COR-L47 (cell line): ENCODE measurements at places on chromosomes 7 and 10.

GRCh38 chr10:46175831-46176230 is 111.0 kb upstream of the ANTXRL start:
- no peak for DNase-seq

DNA sequence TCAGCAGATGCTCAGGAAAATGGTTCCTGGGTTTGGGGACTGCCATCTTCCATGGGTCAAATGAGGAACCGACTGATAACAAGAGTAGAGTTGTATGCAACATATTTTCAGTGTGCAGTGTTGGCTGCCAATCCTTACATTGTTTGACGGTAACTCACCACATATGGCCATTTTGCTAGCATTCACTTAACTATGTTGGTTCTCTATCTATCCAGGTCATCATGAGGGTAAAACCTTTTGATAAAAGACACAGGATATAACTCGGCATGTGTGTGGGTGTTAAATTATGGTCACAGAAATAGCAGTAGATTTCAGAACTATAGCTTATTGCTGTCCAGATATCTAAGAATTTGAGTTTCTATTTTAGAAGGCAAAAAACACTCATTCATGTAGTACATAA is 140.7 kb upstream of the AOAH start:
- no peak for DNase-seq

- peak; percentile 68 for DNase-seq
Observed at GRCh38 chr10:60646966-60647796, 131.1 kb upstream of the CDK1 start.

DNA sequence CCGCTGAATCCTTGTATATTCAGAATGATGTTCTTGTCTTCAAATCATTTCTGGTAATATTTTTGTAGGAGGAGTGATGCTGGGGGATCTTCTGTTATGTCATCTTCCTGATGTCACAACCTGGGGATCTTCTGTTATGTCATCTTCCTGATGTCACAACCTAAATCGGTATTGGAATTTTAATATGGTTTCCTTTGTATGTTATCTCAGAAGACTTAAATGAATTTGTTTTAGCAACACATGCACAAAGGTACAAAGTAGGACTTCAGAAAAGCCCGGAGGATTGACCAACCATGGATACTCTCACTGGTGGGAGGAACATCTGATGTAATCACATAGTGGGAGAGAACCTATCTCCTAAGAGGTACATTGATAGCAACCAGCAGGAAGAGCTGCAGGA is 9.1 kb upstream of the AOAH start:
- DNase-seq, result no peak

- no peak for DNase-seq
Observed at GRCh38 chr10:82464966-82465365, 590.0 kb downstream of the NRG3 start.

DNA sequence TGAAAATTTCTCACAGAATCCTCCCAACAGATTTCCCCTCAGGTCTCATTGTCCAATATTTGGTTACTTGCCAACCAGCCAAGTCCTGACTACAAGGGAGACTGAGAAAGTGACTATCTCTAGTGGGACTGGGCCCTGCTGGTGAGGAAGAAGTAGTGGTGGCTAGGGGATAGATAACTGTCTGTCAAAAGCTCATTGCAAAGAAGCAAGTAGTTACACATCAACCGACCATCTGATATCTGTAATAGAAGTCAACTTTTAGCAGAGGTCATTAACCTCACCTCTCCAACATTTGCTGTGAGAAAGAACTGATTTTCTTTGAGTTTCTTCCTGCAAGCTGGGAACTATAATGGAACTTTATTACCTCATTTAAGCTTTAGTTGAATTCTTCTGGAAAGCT is 15.2 kb downstream of the STAMBPL1 start:
- DNase-seq, result no peak

DNA sequence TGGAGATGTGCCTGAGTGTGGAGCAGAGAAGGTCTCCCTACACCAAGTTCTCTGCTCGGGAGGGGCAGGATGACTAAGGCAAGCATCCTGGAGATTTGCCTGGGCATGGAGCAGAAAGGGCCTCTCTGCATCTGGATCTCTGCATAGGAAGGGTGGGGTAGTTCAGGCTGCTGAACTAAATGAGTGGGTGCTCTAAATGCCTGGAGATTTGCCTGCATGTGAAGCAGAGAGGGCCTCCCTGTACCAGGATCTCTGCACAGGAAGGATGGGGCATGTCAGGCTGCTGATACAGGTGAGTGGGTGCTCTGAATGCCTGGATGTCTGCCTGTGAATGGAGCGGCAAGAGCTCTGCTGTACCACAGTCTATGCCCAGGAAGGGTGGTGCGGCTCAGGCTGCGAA is 680.7 kb downstream of the SUGCT start:
- no peak for DNase-seq

DNA sequence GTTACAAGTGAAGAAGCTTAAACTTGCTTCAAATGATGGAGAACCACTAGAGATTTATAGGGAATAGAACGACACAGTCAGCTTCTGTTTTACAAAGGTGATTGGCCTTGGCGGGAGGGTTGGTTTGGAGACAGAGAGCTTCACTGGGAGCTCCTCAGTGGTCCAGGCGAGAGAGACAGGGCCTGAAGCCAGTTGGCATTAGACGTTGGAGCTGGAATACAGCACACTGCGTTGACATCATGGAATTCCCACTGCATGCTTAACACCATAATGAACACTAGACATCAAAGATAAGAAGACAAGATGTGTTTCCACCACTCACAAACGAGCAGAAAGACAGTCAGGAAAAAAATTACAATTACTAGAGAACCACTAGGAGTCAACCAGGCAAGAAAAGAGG is 67.8 kb downstream of the TBXAS1 start:
- DNase-seq, result no peak

DNA sequence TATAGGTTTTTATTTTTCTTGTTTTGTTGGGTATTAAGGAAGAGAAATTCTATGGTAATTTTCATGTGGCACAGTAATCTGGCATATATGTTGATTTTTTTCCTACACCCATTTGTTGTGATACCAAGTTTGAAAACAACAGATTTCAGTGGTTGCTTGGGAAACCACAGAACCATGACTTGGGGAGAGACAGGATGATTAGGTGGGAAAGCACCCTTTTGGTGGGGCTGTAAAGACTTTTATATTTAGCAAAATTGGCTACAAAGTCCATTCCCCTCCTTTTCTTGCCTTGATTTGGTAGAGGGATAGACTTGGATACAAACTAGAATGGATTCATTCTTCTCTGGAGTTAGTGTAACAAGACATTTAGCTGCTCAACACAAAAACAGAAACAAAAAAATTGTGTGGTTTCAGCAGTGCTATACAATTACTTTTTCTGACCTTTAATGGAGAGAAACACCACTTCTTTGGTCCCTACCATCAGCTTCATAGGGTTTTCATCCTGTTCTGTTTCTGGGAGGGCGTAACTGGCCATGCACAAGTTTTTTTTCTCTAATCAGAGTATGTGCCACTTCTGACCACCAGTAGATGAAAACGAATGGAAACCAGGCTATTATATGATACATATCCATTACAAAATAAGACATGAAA is 52.7 kb downstream of the FIGNL1 start:
- DNase-seq, result no peak

- DNase-seq, result no peak
Observed at GRCh38 chr10:60417024-60417423, 27.3 kb upstream of the ANK3 start.

- no peak for DNase-seq
Observed at GRCh38 chr10:21364196-21365114, 161.0 kb downstream of the SKIDA1 start.

DNA sequence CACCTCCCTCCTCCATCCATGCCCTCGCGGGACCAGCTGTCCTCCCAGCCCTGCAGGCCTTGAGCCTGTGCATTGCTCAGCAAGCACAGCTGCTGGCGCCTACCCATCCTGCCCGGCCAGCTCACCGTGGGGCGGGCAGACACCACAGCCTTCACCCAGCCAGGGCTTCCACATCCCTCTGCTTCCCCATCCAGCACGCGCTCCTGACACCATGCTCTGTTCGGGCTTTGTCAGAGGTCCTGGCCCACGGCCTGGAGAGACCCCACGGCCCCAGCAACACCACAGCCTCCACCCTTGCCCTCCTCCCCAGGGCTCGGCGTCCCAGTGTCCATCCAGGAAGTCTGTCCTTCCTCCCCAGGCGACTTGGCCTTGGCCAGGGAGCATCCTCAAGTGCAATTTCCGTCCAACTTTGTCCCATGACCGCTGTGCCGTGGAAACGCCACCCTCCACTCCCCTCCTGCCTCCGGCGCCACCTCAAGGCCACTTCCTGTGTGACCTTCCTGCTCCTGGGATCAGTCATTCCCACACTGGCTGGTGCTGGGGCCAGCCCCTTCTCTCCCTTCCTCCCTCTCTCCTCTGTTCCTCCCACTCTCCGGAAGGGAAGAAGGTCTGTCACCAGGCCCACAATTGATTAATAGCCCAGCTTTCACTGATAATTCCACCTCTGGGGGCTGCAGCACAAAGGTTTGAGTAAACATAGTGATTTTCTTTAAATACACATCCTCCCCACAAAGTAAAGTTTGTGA is 71.5 kb upstream of the SMNDC1 start:
- no peak for DNase-seq

DNA sequence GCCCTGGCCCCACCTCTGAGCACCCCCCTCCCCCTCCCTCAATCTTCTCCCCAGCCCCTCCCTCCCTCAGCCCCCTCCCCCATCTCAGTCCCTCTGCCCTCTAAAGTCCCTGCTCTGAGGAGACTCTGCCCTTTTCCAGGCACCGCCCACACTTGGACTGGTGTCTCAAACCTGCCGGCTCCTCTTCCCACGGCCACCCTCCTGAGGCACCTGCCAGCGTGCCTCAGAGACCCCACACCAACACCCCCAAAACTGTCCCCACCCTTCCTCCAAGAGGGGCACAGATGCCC is 34.6 kb upstream of the HSPB1 start:
- DNase-seq, result no peak

- no peak for DNase-seq
Observed at GRCh38 chr10:33484787-33485186, 150.3 kb upstream of the NRP1 start.

GRCh38 chr10:628386-629045 is 61.0 kb downstream of the DIP2C start:
- peak; percentile 18 for DNase-seq

GRCh38 chr7:83468251-83468739 is 180.6 kb downstream of the SEMA3E start:
- peak; percentile 45 for DNase-seq

DNA sequence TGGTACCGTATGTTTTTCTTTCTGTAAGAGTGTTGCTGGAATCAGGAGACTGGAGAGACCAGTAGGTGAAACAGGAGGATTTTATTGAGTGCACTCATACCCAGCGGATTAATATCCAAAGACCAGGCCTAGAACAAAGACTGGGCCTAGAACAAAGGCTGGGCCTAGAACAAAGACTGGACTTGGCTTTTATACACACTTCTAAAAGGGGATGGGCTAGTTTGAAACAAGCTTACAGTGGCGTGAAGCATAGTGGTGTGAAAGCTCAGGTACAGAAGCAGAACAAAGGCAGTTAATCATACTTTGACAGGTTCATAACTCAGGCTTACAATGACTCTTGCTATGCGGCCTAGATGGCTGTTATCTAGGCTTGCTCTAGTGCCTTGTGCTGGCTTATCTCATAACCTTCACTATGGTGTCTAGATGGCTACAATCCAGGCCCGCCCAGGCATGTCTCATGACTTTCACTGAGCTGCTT is 67.7 kb downstream of the TRIM24 start:
- DNase-seq, result no peak

DNA sequence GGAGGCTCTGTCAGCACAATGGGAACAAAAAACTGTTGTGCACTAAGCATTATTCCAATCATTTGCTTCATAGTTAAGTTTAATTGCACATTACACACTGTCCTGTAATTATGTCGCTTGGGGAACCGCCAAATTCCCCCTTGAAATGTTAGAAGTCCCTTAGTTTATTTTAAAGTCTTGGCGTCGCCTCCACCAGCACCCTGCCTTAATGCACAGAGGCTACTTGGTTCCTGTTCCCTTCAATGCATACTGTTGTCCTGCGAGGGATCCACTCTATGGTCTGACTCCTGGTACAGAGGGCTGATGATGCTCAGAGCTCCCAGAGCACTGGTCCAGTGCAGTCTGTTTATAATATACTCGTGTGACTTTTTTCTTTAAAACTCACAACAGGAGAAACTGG is 330.7 kb downstream of the ELMO1 start:
- peak; percentile 73 for DNase-seq

GRCh38 chr7:86013662-86014061 is 630.0 kb upstream of the GRM3 start:
- no peak for DNase-seq

- no peak for DNase-seq
Observed at GRCh38 chr7:3301449-3301731, 338 bp downstream of the SDK1 start.

- DNase-seq, result no peak
Observed at GRCh38 chr7:104206841-104207240, 972 bp downstream of the ORC5 start.

DNA sequence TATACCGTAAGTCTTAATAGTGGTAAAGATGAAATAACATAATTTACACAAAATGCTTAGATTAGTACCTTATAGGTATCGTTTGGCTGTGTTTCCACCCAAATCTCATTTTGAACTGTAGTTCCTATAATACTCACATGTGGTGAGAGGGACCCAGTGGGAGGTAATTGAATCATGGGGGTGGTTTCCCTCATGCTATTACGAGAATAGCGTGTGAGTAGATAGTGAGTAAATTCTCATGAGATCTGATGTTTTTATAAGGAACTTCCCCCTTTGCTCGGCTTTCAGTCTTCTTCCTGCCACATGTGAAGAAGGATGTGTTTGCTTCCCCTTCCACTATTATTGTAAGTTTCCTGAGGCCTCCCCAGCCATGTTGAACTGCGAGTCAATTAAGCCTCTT is 426.3 kb upstream of the POT1 start:
- DNase-seq, result no peak

- no peak for DNase-seq
Observed at GRCh38 chr7:99083733-99084132, 60.2 kb downstream of the SMURF1 start.

DNA sequence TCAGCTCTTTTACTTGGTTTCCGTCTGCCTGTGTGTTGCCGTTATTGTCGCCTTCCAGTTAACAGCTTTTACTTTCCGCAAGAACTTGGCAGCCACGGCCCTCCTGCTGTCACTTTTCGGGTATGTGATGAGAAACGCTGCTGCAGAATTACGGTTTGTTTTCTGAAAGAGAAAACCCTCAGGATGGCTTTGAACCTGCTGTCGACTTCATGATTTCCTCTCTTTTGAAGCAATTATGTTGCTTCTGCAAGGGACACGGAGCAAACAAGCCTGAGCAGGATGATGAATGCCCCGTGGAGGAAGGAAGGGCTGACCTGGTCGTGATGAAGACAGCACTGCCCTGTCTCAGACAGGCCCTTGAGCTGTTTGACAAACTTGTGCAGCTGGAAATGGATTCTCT is 339.8 kb downstream of the ABCA13 start:
- no peak for DNase-seq

DNA sequence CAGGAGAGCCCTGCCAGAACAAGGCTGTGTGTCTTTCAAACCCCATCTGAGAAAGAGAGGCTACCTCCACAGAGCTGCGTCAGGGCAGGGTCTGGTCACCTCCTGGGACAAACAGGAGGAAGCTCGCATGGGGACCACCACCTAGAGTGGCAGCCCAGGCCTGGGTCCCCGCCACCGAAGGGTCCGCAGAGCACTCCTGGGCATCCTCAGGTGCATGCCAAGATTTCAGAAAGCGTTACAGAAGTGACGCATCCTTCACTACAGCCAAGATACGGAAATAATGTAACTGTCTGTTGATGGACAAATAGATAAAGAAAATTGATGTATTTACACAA is 42.6 kb downstream of the GSDME start:
- no peak for DNase-seq
